Right atrium auricular region (tissue), 2 donors: ENCODE measurements at places on chromosomes 6 and 20. TPM values are rescaled to one million over a fixed set of nuclear protein-coding genes. Genes with fewer than 3 reads are reported as not detected.

CD40 gene
- total RNA-seq, result 9.6 TPM

MCM3 gene
- 20.8 TPM for total RNA-seq

TRMT11 gene
- 10.1 TPM for total RNA-seq

TCF21 gene
- 16.5 TPM for total RNA-seq

FAM217A gene
- total RNA-seq, result not detected

SCUBE3 gene
- total RNA-seq, result 0.59 TPM

BMP5 gene
- total RNA-seq, result 1.6 TPM

DBNDD2 gene
- 159 TPM for total RNA-seq

PTPN1 gene
- total RNA-seq, result 38.7 TPM

SYTL3 gene
- total RNA-seq, result 4.2 TPM

RNF5 gene
- total RNA-seq, result 104 TPM

CLDN20 gene
- not detected for total RNA-seq

VARS2 gene
- 13.6 TPM for total RNA-seq

DPPA5 gene
- not detected for total RNA-seq

TREM1 gene
- total RNA-seq, result 2.9 TPM

PRICKLE4 gene
- 5.6 TPM for total RNA-seq

PLCB1 gene
- 7.3 TPM for total RNA-seq

TMEM181 gene
- total RNA-seq, result 13.9 TPM

FOXA2 gene
- not detected for total RNA-seq

COL12A1 gene
- total RNA-seq, result 28.6 TPM

TFAP2D gene
- total RNA-seq, result not detected

TMEM244 gene
- not detected for total RNA-seq

FITM2 gene
- 143 TPM for total RNA-seq

HECA gene
- 43.4 TPM for total RNA-seq

TTK gene
- total RNA-seq, result 0.08 TPM

BTN1A1 gene
- not detected for total RNA-seq

RPS6KA2 gene
- total RNA-seq, result 131 TPM

EYA4 gene
- 24.2 TPM for total RNA-seq

ARMH2 gene
- total RNA-seq, result not detected

MUCL3 gene
- total RNA-seq, result not detected

TMEM14A gene
- total RNA-seq, result 13.4 TPM

RIPPLY2 gene
- not detected for total RNA-seq

KHDC1L gene
- total RNA-seq, result not detected

SEL1L2 gene
- not detected for total RNA-seq

PSORS1C2 gene
- total RNA-seq, result not detected

KIAA0408 gene
- 1.8 TPM for total RNA-seq

IMPG1 gene
- total RNA-seq, result not detected

RAB44 gene
- not detected for total RNA-seq

GSTA2 gene
- not detected for total RNA-seq

MAS1 gene
- total RNA-seq, result not detected

NR2E1 gene
- total RNA-seq, result not detected

PACSIN1 gene
- total RNA-seq, result 5.6 TPM

TSPO2 gene
- not detected for total RNA-seq

SPATA25 gene
- 1.1 TPM for total RNA-seq

PDRG1 gene
- total RNA-seq, result 4.9 TPM

TAF4 gene
- 8.3 TPM for total RNA-seq
